ENCODE measurements at places on chromosomes 11 and 22.

DNA sequence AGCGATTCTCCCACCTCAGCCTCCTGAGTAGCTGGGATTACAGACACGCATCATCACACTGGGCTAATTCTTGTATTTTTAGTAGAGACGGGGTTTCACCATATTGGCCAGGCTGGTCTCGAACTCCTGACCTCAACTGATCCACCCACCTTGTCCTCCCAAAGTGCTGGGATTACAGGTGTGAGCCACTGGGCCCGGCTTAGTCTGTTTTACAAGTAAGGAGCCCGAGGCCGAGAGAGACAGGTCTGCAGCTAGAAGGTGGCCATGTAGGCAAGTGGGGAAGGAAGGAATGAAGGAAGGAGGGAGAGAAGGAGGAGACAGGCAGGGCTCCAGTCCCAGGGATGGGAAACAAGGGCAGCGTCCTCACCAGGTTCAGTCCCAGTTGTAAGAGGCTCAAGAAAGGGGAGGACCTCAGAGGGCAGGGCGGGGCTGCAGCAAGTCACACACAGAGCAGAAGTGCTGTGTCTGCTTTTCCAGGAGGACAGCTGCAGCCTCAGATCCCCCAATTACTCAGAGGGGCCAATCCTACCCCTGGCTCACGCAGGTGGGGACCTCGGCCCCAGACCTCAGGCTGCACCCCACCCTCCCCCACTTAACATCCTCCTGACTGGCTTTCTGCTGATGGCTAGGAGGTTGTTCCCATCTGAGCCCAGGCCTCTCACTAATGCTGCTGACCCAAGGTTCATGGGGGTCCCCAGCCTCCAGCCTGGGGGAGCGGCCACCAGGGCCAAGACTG, 53.8 kb upstream of the PRR5 start:
- H3K4me3 ChIP-seq = no peak overlapping the region
- H3K27ac ChIP-seq = no peak overlapping the region
- H3K27me3 ChIP-seq = no peaks in the 10 kb centered on the region
- H3K4me1 ChIP-seq = no peaks in the 10 kb centered on the region

GRCh38 chr22:21865041-21865440, 2.4 kb downstream of the MAPK1 start:
- no peaks in the 10 kb centered on the region for H3K27me3 ChIP-seq
- H3K4me3 ChIP-seq = peak overlapping the region; percentile 53
- peak overlapping the region; percentile 12 for H3K27ac ChIP-seq
- peak; percentile 17 for DNase-seq

GRCh38 chr11:91997226-91997625, 227.4 kb upstream of the FAT3 start:
- DNase-seq = no peak
- no peak overlapping the region for H3K27ac ChIP-seq
- H3K4me1 ChIP-seq = no peaks in the 10 kb centered on the region

GRCh38 chr22:45997777-45998637, 21.0 kb upstream of the WNT7B start:
- H3K36me3 ChIP-seq = no peaks in the 10 kb centered on the region
- DNase-seq = no peak
- no peak overlapping the region for H3K27ac ChIP-seq
- no peak overlapping the region for H3K4me3 ChIP-seq
- H3K27me3 ChIP-seq = peaks cover 2% of the 10 kb centered on the region
- H3K4me1 ChIP-seq = no peaks in the 10 kb centered on the region

- H3K4me3 ChIP-seq = no peak overlapping the region
- peaks cover 92% of the 10 kb centered on the region for H3K27me3 ChIP-seq
- H3K4me1 ChIP-seq = no peaks in the 10 kb centered on the region
- H3K27ac ChIP-seq = no peak overlapping the region
Observed at GRCh38 chr22:28948424-28948823, 65.1 kb downstream of the ZNRF3 start.

DNA sequence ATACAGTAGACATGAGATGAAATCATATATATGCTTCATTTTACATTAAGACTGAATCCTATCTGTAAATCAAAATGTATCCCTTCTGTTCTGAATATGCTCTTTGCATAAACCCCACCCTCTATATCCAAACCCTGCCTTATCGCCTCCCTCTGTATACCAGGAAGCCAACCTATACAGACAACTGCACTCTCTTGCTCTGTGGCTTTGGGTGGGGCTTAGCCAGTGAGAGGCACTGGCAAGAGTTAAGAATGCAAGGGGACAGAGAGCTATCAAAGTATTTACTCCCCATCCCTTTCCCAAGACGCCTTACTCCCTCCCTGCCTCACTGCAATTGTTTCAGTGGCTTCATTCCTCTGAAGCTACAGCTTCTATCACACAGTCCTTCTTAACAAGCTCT, 309.8 kb downstream of the TTC28 start:
- peaks cover 2% of the 10 kb centered on the region for H3K36me3 ChIP-seq
- no peak overlapping the region for H3K27ac ChIP-seq
- H3K4me1 ChIP-seq = peaks cover 30% of the 10 kb centered on the region
- DNase-seq = peak; percentile 2

GRCh38 chr11:128470081-128470480, 117.3 kb downstream of the ETS1 start:
- peaks cover 89% of the 10 kb centered on the region for H3K36me3 ChIP-seq
- H3K4me1 ChIP-seq = peaks cover 96% of the 10 kb centered on the region
- peak; percentile 49 for DNase-seq
- H3K27ac ChIP-seq = peak overlapping the region; percentile 98
- peak overlapping the region; percentile 71 for H3K4me3 ChIP-seq
- H3K27me3 ChIP-seq = no peaks in the 10 kb centered on the region

GRCh38 chr11:83815736-83816135, 529.6 kb upstream of the CCDC90B start:
- H3K27me3 ChIP-seq = peaks cover 22% of the 10 kb centered on the region
- no peak for DNase-seq
- no peak overlapping the region for H3K4me3 ChIP-seq
- no peak overlapping the region for H3K27ac ChIP-seq
- no peaks in the 10 kb centered on the region for H3K4me1 ChIP-seq
- H3K36me3 ChIP-seq = no peaks in the 10 kb centered on the region

DNA sequence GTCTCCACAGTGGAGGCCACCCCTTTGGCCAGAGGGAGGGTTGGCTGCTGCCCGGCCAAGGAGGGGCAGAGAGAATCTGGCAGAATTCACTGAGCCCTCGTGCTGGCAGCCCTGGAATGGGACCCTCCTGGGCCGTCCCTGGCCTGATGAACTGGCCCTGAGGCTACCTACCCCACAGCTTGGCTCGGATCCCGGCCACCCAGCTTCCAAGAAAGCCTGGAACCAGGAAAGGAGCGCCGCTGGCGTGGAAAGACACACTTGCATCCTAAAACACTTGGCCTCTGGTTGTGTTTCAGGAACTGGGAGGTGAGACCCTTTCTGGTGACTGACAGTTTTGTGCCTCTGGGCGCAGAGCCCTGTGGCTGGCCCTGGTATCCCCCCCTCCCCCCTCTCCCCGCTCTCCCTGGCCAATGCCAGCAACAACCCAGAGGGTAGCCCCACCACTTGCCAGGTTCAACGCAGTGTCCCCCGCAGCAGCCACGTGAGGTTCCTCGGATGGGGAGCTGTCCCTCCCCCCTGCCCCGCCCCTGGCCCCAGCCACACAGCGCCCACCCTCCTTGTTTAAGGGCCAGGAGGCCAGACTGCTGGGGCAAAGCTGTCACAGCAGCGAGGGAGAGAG, 693 bp downstream of the NFAM1 start:
- no peak overlapping the region for H3K27ac ChIP-seq
- H3K4me3 ChIP-seq = no peak overlapping the region
- no peaks in the 10 kb centered on the region for H3K4me1 ChIP-seq
- no peaks in the 10 kb centered on the region for H3K36me3 ChIP-seq

DNA sequence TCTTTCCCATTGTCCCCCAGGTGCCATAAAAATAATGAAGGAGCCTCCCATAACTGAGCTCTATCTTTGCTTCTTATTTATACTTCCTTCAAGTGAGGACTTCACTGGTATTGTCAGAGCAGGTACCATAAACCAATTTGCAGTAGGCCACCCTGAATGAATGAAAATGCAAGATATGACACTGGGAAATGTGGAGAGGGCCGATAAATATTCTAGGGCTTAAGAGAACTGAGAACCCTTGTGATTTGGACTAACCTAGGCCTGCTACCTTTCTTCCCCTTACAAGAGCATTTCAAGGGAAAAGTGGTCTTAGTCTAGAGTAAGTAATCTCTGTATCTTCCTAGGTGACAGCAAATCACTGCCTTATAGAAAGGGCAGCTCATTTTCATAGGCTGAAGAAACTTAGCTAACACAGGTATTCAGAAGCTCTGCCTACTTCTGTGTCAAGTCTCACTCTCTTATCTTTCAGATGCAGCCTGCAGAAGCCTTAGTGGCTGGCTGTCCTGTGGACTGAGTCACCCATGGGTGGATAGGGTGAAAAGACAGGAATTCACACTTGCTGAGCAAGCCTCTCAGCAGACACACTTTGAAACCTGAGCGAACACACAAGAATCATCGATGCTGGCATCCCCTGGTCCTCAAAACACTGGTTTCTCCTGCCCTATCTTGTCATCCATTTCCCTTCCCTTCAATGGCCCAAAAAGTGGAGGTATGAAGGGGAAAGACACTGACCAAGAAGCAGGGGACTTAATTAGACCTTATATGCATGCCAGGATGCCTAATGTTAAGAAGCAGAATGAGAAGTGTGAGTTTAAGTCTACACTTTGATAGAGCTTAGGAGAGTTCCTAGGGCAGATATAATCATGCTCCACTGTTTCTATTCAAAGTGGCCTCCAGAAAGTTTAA, 15.2 kb downstream of the NRIP3 start:
- DNase-seq = no peak
- no peak overlapping the region for H3K4me3 ChIP-seq
- no peak overlapping the region for H3K27ac ChIP-seq
- no peaks in the 10 kb centered on the region for H3K36me3 ChIP-seq
- no peaks in the 10 kb centered on the region for H3K4me1 ChIP-seq

DNA sequence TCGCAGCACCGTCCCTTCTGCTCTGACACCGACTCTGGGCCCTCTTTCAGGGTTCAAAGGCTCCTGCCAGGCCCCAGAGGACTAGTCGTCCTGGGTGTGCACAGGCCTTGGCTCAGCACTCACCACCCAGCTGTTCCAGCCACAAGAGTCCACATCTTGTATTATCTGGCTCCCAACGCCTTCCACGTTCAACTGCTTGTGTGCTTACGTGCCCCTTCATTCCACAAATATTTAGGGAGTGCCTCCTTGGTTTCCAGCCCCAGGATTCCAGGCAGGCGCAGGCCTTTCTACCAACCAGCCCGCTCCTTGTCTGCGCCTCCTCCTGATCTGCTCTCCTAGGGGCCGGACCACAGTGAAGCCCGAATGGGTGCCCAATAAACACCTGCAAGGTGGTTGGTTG, 70.9 kb downstream of the SCUBE1 start:
- no peak overlapping the region for H3K27ac ChIP-seq
- no peak for DNase-seq
- no peaks in the 10 kb centered on the region for H3K36me3 ChIP-seq
- H3K4me1 ChIP-seq = no peaks in the 10 kb centered on the region

- peaks cover 2% of the 10 kb centered on the region for H3K36me3 ChIP-seq
- no peak for DNase-seq
- peaks cover 25% of the 10 kb centered on the region for H3K4me1 ChIP-seq
- no peak overlapping the region for H3K4me3 ChIP-seq
- H3K27me3 ChIP-seq = peaks cover 33% of the 10 kb centered on the region
Observed at GRCh38 chr11:95147364-95147905, 57.8 kb downstream of the ENDOD1 start.

GRCh38 chr11:128709402-128709801, 15.5 kb downstream of the FLI1 start:
- DNase-seq = no peak
- peaks cover 62% of the 10 kb centered on the region for H3K36me3 ChIP-seq
- no peak overlapping the region for H3K27ac ChIP-seq
- H3K27me3 ChIP-seq = no peaks in the 10 kb centered on the region
- no peak overlapping the region for H3K4me3 ChIP-seq

GRCh38 chr22:29632672-29633071, 29.2 kb downstream of the NF2 start:
- no peak overlapping the region for H3K27ac ChIP-seq
- H3K27me3 ChIP-seq = no peaks in the 10 kb centered on the region
- H3K36me3 ChIP-seq = no peaks in the 10 kb centered on the region

DNA sequence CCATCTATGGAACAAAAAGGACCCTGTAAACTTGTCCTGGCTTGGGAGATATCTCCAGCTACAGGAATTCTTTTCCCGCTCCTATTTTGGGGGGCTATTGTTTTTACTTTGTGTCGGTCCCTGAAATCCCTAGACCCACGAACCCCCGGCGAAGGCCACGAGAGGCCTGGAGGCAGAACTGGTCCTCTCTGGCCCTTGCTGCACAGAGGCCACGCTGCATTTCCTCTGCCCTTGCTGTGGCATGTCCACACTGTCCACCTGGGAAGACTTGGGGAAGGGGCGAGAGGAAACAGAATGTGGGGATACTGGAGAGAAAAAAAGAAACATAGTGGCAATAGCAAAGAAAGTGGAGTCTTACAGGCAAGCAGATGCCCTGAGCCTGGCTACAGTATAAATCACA, 2.3 kb upstream of the ANO1 start:
- peaks cover 81% of the 10 kb centered on the region for H3K27me3 ChIP-seq
- DNase-seq = no peak
- H3K36me3 ChIP-seq = no peaks in the 10 kb centered on the region
- no peak overlapping the region for H3K4me3 ChIP-seq
- peaks cover 4% of the 10 kb centered on the region for H3K4me1 ChIP-seq
- H3K27ac ChIP-seq = no peak overlapping the region

- H3K4me3 ChIP-seq = no peak overlapping the region
- H3K4me1 ChIP-seq = no peaks in the 10 kb centered on the region
- DNase-seq = no peak
- no peaks in the 10 kb centered on the region for H3K36me3 ChIP-seq
- H3K27ac ChIP-seq = no peak overlapping the region
Observed at GRCh38 chr22:47573141-47573540, 810.7 kb downstream of the TBC1D22A start.

DNA sequence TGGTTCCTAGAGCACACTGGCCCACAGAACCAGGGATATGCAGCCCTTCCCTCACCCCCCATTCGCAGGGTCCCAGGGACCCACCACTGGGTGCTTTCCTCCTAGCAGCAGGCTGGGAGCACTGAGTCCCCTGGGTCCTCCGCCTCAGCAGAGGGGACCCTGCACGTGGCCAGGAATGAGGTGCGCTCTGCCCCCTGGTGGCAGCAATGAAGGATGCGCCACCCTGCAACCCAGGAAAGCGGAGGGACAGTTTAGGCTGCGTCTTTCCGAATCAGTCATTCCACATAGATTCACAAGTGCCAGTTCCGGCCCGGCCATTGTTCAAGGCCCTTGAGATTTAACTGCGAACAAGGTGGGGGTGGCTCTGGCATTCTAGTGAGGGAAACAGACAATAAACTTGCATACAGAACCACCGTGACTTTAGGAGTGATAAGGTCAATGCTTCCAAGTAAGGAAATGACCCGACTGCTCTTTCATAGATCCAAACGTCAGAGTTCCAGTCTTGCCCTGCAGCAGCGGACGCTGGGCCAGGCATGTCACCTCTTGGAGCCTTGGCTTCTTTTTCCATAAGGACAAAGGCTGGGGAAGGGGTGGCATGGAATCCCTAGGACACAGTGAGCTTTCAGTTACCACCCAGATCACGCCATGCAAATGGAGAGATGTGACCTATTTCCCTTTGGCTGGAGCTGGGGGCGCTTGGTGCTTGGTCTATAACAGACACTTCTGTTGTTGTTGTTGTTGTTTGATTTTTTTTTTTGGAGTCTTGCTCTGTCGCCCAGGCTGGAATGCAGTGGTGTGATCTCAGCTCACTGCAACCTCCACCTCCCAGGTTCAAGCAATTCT, 7.7 kb downstream of the RIN1 start:
- H3K4me3 ChIP-seq = peak overlapping the region; percentile 62
- H3K36me3 ChIP-seq = no peaks in the 10 kb centered on the region
- no peaks in the 10 kb centered on the region for H3K27me3 ChIP-seq
- peaks cover 26% of the 10 kb centered on the region for H3K4me1 ChIP-seq
- H3K27ac ChIP-seq = peak overlapping the region; percentile 26

- no peak overlapping the region for H3K4me3 ChIP-seq
- no peak for DNase-seq
- no peaks in the 10 kb centered on the region for H3K36me3 ChIP-seq
- no peak overlapping the region for H3K27ac ChIP-seq
- H3K27me3 ChIP-seq = no peaks in the 10 kb centered on the region
- no peaks in the 10 kb centered on the region for H3K4me1 ChIP-seq
Observed at GRCh38 chr11:132093536-132094259, 723.3 kb downstream of the NTM start.

Data from activated naive CD8-positive, alpha-beta T cell treated with anti-CD3 and anti-CD28 coated beads for 36 hours (primary cell).